ENCODE measurements at places on chromosomes 4 and X.

DNA sequence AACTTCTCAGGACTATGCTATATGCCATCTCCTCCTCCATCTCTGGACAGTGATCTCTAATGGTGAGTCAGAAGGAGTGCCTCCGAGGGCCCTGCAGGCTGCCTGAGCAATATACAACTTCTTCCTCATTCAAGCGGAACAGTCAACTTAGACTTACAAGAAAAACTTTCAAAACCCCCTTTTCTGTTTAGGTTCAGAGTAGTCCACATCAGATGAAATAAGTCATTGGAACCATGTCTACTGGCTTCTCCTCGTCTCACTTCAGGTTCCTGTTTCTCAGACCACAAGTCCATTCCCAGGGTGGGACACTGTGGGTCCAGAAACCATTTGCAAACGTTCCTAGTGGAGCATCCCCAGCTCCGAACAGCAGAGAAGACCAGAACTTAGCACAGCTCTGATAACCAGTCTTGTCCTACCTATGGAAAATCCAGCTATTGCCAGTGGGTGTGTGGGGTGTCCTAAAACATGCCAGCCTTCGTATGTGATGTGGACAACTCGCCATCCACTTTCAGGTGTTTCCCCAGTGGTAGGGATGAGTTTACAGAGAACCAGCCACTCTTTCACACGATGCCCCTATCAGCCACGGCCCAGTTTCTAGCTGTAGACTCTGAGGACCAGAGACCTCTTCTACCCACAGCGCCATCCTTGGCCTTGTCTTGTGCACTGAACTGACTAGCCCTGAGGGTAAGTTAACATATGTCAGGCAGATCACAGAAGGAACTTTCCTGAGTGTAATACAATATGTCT is 32.7 kb upstream of the NKRF start:
- DNase-seq = no peak

GRCh38 chrX:11269006-11269405 is 24.2 kb upstream of the AMELX start:
- no peak for DNase-seq

DNA sequence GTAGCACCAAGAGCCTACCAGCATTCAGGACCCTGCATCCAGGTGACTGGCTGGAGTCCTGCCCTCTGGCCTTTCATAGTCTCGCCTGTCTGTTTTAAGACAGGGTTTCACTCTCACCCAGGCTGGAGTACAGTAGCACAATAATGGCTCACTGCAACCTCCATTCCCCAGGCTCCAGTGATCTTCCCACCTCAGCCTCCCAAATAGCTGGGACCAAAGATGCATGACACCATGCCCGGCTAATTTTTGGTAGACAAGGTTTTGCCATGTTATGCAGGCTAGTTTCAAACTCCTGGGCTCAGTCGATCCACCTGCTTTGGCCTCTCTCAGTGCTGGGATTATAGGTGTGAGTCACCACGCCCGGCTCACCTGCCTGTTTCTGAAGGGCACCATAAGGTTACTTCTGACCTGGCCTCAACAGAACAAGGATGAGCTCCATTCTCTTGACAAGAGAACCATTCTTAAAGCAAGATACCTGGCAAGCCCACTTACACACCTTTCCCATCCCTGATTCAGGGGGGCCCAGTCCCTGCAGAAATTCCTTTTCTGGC is 6.7 kb downstream of the RPS4X start:
- DNase-seq = no peak

- DNase-seq = no peak
These were observed 616.5 kb upstream of the LCORL start for GRCh38 chr4:18638031-18638430.

DNA sequence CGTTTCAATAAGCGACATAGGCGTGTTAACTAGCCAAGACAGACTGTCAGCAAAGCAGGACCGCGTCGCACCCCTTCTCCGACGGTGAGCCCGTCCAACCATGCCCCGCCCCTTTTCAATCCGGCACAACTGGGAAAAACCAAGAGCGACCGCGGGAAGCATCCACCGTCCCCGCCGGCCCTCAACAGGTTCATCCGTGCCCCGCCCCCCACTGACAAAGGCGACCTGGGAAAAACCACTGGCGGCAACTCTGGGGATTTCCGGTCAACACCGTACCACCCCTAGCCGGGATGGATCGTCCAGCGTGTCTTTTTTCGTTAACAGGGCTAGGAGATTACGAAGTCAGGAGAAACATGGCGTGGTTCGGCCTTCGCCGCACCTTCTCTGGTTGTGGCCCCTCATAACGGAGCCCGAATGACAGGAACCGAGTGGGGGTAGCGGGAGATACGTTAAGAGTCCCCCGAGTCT is 377 bp downstream of the TIMM17B start:
- DNase-seq = peak; percentile 68

GRCh38 chr4:128335541-128335940 is 47.9 kb upstream of the PGRMC2 start:
- no peak for DNase-seq

- no peak for DNase-seq
These were observed 261.5 kb downstream of the GPC3 start for GRCh38 chrX:133723930-133724329.

All from NCI-H2171 treated with DMSO at 0.1 percent for 48 hours (cell line).